NCI-H1436 treated with DMSO at 0.1 percent for 48 hours (cell line): ENCODE measurements at places on chromosomes 3 and 15.

DNA sequence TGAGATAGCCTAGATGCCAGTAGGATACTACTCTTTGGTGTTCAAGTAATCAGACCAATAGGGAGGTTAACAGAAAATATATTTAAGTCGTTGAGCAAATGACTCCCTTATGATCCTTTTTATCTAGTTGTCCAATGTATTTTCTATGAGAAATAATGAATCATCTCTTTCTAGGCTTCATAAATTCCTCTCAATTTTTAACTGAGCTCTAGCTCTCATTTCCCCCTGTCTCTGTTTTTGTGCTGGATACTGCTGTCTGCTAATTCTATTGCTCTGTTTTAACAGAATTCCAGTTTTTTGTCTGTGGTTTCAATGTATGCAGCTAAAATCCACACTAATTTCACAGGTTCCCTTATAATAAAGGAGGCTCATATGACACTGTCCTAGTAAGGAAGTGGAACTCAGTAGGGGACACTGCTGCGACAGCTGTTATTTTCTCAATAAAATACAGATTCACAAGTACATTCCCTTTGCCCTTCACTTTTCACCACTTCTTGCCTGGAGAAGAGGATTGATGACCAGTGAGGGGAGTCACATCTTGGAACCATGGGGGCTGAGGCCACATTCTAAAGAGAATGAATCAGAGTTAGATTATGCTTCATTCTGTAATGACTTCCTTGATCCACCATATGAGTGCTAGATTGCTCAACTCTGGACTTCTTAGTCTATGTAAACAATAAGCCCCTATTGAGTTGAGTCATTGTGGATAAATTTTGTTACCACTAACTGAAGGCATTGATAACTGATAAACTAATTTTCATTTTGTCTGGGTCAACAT lies 558.7 kb upstream of the KCNMB2 start:
- no peak for DNase-seq

- DNase-seq: no peak
Measured at GRCh38 chr3:175495331-175495730, 636.2 kb downstream of the NAALADL2 start.

DNA sequence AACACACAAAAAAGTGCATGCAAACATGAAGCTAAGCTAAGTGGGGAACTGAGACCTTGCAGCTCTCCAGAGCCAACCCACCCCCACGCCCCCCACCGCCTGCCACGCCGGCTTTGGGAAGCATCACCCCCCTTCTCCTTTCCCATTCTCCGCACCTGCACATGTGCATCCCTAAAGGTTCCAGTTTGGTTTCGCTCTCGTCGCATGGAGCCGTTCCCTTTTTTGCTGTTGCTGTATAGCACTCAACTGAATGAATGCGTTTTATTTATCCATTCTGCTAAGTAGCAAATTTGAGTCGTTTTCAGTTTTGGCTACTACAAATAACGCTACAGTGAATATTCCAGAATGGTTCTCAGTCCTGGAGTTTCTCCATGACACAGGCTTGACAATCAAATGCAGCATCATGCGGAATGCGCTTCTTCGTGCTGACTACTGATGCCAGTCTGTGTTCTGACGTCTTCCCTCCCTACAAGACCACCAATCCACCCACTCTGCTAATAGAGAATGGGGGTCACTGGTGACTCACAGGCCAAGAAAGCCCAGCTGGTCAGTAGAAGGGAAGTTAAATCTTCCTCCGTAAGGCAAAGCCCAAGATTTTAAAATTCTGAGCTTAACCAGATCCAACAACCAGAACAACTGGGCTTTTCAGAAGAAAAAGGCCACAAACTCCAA lies 115.3 kb downstream of the XXYLT1 start:
- no peak for DNase-seq

DNA sequence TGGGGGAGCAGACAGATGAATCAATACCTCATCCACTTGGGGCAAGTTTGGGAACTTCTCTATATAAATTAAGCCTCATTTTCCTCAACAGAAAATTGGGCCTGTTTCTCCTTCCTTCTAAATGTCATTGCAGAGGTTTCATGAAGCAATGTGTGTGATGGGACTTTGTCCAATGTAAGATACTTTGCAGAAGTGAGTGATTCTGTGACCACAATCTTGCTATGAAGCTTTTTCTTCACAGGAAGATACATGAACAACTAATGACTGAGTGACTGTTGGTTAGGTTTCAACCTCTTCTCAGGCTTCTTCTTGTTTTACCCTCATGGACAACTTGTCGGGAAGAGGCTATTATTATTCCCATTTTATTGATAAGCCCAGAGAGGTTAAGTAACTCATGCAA lies 11.0 kb downstream of the TMEM45A start:
- no peak for DNase-seq

DNA sequence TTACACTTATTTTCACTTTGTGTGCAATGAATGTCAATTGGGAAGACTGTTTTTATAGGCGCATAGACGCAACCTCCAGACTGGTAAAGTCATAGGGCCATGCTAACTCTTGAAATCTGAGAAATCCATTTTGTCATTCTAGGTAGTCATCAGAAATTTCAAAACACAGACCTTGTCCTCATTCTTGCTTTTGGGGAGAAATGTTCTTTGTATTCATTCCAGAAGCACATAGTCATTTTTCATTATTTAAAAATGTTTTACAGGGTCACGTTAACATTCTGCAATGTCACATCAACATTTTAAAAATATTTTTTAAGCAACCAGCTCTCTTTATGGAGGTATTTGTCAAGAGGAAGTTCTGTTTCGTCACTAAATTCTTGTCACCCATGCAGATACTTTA lies 898.4 kb downstream of the PDCD6IP start:
- no peak for DNase-seq

- no peak for DNase-seq
Measured at GRCh38 chr3:57689367-57690053, 3.4 kb downstream of the DENND6A start.

DNA sequence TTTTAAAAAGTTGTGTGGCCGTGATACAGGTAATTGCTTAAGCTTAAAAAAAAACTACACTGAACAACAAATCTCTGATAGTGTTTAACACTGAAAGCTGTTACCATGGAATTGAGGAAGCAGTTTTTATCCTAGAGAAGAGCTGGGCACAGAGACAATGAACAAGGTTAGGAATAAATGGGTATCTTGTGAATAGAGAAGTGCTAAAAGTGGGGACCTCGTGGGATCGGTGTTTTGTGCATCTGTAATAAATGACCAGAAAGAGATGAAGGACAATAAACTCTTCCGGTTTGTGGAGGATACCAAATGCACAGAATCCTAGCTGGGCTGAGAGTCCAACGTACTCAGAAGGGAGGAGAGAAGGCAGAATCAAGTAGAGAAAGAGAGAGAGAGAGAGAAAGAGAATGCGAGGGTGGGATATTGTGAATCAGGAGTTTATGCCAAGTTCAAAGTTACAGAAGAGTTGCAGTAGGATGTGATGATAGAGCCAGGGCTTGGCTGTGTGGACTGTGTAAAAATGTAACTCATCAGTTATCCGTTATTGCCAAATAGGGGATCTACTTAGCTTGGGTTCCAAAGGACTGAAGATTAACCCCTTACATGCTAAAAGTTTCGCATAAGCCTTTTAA lies 148.9 kb downstream of the IL20RB start:
- DNase-seq: no peak

- DNase-seq: no peak
Measured at GRCh38 chr15:50137330-50137761, 18.3 kb upstream of the ATP8B4 start.

DNA sequence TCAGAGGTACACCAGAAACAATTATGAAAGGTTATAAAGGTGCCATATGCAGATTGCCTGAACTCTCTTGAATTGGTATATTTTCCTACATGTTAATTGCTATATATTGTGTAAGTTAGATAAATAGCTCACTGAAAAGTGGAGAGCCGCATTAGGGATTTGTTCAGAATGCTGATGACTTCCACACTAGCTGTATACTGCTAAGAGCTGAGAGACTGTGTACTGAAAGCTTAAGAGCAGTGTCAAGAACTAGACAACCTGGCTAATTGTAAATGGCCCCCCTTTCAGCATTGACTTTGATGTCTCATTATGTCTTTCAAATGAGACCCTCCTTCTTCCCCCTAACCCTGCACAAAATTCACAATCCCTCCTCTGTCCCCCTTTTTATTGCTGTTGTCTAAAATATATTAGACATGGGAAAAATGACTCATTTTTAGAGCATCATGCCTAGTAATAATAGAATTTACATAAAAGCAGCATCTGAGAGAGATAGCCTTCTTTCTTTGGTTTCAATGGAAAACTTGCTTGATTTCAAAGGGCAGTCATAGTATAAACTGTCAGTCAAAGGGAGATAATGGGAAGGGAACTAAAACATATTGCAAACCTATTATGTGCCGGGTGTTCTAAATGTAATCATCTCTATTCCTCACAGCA lies 34.7 kb upstream of the GREM1 start:
- no peak for DNase-seq

GRCh38 chr3:173096140-173096539 lies 44.9 kb downstream of the SPATA16 start:
- DNase-seq: no peak

DNA sequence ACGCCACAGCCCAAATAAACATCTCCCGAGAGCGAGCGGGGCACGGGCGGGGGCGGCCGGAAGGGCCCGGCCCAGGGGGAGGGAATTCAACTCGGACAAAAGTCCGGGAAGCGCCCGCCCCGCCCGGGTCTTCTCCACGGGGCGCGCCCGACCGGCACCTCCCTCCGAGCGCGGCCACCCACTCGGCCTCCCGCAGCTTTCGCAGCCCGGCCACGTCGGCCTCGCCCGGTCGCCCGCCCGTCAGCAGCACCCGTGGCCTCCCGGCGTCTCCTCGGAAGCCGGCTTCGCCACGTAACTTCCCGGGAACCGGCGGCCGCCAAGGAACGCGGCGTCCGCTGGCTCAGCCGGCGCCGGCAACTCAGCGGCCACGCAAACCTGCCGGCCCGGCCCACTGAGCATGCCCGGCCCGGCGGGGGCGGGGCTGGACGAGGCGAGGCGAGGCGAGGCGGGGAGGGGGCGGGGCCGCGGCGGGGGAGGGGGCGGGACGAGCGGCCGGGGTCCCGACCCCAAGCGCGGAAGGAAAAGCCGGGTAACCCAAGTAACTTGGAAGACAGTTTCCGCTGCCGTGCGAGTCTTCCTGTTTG lies at the start of gene TJP1:
Gene TJP1 (minus strand): TSS at position 369 of the 584 bp plus-strand sequence. CDS start 440 bp downstream, outside the sequence.
- DNase-seq: no peak

- DNase-seq: no peak
Measured at GRCh38 chr3:141331377-141332318, 36.7 kb upstream of the ZBTB38 start.

DNA sequence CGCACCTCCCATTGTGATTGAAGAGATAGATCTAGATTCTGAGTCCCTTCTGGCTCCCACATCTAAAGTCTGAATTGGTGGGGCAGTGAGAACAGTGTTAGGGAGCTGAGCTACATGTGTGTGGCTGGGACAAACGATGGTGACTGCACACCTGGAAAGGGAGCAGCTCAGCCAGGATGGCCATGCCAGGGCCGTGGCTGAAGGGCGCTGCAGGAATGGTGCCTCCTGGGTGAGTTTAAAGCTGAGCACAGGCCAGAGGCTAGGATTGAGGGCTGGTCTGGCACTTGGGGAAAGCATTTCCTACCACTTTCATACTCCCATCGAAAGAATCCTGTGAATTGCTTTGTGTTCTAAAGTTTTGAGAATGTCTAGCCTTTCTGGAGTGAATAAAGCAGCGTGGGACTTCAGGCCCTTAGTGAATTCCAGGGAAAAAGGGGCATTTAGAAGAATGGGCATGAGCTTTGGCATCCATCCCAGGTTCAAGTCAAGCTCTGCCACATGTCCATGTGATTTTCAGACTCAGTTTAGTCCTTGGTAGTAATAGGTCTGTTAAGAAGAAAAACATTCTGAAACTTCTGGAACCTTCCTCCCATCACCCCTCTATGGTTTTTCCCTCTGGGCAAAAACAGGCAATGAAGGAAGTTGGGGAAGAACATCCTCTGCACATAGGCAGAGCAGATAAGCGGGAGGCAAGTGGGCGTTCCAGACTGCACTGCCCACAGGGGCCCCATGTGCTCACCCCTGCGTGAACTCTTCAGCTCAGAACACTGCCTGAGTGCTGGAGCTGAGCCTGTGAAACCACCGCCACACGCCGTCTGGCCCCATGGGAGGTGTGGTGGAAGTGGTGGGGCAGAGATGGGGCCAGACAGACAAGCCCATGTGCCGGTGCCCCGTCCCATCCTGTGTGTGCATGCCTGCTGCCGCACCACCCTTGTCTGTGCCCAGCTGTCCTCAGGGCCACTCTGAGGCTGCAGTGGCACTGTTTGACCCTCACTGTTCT lies 12.9 kb upstream of the CPNE9 start:
- no peak for DNase-seq

- DNase-seq: no peak
Measured at GRCh38 chr15:73965758-73966113, 26.4 kb downstream of the STOML1 start.

- DNase-seq: no peak
Measured at GRCh38 chr3:24264748-24265158, 229.9 kb downstream of the THRB start.

GRCh38 chr3:193130576-193130975 lies 110.4 kb upstream of the PLAAT1 start:
- no peak for DNase-seq

DNA sequence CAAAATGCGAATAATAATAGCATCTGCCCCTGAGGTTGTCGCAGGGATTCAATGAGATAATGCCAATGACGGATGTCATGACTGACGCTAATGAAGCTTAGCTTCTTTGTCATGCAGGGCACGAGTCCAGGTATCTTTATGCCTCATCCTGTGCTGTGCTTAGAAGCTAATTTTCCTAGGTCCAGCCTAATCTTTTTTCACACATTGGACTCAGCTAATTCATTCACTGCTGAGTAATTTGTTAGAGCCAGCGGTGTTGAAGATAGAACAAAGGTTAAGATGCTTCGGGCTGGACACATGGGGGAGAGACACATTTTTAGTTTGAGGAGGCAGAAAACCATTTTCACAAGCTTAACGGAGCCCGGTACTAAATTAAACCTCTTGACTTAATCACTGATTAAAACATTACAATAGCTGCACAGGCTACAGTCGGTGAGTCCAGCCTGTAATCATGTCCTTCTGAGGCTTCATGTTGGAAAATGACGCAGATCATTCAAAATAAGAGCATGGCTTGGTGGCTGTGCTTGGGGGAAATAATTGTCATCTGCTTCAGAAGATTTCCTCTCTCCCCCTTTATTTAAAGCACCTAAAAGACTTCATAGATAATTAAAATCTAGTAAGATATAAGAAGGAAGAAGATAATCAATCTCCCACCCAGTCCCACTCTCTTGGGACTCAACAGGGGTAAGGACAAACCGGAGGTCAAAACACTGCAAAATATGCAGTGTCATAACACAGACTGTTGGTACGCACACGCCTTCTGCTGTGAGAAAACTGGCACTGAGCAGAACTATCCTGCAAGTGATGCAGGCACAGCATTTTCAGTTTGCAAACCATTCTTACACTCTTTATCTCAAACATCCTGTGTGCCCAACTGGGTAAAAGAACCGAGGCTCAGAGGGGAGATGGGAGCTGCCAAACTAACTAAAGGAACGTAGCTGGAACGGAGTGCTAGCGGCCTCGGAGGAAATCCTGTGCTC lies 3.3 kb upstream of the CCDC174 start:
- DNase-seq: no peak

- no peak for DNase-seq
Measured at GRCh38 chr3:119635719-119636118, 24.7 kb downstream of the POPDC2 start.

- no peak for DNase-seq
Measured at GRCh38 chr3:169455472-169455871, 208.0 kb downstream of the MECOM start.
